Activated naive CD8-positive, alpha-beta T cell treated with anti-CD3 and anti-CD28 coated beads, Interleukin-2, amount 50 U/mL, for 16 hours (primary cell): ENCODE measurements at places on chromosomes 6 and 20.

- DNase-seq, result no peak
Measured at GRCh38 chr20:38349856-38350255, 3.6 kb downstream of the LBP start.

DNA sequence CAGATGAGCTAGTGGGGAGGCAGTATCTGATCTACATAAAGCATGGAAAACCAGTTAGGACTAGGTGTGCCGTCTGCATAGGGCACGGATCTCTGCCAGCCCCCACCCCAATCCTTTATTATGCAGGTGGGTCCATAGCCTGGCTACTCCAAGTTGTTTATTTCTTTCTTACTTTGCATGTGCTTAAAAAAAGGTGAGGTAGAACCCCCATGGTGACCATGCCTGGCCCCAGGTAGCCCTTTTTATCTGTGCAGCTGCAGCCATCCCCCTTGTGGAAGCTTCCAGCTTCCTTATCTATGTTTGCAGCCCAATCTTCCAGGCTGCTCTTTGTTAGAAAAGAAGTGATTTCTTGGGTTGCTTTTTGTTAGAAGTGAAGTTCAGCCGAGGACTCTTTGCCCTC lies 9.0 kb upstream of the TREM2 start:
- DNase-seq, result no peak

- no peak for DNase-seq
Measured at GRCh38 chr6:109465772-109466171, 10.2 kb upstream of the MICAL1 start.

DNA sequence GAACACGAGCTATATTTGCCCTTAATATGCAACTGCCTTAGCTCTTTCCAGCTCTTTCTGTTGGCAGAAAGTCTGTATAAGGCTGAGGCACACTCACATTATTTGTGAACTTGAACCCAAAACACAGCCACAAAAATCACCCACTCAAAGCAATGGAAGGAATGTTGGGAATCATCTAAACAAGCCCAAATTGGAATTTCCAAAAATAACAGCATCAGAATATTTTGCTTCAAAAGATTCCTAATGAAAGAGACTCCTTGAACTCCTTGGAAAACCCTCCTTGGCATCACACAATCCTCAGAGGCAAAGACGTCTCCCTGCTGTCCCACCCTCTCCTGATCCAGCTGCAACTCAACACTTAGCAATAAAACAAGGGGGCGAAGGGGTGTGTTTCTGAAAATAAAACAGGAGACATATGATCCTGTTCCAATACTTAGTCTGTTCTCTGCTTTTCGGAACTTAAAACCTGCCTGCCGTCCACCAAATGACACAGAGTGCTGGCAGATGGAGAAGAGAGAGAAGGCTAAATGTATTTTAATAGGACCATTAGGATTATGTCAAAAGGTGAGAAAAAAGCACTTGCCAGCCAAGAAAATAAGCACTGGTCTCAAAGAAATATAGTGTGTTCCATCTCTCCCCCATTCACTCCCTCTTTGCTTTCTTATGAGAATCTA lies 320.7 kb upstream of the JARID2 start:
- no peak for DNase-seq

DNA sequence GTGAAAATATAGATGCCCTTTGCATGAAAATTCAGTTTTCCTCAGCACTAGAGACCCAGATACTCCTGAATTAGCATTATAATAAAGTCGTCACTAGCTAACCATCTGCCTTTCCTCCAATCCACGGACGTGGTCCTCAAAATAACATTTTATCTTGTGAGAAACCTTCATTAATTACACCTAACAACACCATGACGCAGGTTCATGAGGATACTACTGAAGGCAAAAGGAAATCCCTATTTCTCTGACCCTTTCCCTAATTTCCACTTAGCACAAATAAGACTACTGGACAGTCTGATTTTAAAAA lies 1.3 kb upstream of the PNISR start:
- no peak for DNase-seq

DNA sequence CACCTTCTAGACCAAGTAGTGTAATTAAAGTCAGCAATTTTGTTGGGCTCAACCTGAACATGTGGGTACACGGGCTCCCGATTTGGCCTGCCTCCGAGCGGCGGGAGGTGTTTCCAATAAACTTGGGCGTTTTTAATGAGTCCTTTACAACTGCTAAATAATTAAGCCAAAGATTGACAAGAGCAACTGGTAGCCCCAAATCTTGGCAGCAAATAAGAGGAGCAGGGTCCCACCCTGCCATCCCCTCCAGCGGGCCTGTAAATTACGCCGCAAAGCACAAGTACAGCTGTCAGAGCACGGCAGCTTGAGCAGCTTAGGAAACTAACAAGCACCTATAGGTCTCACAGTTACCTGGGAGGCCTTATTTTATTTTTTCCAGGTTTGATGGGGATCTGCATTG lies 217.1 kb downstream of the BMP7 start:
- no peak for DNase-seq

DNA sequence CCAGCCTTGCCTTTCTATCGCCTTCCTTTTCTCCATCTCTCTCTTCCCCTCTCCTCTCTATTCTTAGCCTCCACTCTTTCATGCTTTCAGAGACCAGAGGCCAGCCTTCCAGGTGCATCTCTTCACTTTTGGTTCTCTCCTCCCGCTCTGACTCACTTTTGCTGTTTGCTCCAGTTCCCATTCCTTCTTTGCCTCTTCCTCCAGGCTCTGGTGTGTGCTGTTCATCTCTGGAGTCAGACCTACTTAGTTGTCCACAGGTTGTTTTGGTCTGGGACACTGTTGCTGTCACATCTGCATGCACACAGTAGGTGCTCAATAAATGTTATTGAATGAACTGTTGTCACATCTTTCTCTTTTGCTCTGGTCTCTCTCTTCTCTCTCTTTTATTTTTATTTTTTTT lies 1.6 kb upstream of the CDH22 start:
- DNase-seq, result no peak

- no peak for DNase-seq
Measured at GRCh38 chr6:108597572-108598304, 37.0 kb downstream of the FOXO3 start.

DNA sequence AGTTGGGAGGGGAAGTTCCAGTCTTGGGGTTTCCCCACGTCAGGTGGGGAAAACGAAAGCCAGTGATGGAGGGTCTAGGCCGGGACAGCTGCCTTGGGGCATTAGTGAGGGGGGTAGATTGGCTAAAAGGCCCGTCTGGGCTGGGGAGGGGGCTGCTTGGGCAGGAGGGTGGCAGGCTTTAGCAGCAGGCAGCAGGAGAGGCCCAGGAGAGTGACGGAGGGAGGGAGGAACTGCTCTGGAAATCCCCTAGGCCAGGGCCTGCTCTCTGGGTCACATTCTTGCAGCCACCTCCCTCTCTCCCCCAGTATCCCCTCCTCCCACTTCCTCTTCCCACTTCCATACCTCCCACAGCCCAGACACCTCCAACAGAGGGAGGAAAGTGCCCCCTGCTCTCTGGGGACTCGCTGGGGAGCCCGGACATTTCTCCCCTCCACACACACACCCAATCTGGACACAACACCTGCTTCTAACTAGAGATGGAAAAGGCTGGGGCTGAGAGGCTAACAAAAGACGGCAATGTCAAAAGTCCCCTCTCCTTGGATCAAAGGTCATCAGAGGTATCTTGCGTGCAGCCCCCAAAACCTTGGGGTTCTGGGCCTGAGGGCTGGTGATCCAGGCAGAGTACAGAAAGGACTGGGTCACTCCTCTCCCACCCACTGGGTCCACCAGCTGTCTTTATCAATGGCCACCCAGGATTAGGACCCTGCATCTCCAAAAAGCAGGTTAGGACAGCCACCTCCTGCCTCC lies 1.8 kb downstream of the NFKBIE start:
- DNase-seq, result no peak

DNA sequence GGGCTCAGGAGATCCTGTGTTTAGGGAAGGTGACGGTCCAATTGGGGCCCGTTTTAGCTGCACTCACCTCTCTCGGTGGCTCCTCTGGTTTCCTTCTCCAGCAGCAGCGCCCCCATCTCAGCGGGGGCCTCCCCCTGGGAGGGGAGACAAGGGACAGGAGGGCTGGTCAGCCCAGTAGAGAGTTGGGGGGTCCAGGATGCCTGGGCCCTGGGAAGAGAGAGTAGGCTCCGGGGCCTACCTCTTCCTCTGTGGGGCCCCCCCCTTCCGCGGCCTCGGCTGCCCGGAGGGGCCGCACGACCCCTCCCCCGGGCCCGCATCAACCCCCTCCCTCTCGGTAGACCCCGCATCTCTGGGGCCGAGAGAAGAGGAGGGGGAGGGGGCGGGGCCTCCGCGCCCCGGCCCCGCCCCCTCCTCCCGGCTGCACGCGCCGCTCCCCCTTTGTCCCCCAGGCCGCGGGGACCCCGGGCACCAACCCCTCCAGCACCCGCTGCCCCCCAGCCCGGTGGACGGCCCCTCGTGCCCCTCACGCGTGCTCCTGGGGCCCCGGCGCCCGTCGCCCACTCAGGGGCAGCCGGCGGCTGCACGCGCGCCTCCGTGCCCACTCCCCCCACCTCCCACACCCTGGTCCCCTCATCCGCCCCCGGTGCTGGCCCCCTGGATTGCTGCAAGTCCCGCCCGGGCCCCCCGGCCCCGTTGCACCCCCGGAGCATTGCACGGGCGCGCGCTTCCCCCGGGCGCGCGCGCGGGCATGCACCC lies 464 bp downstream of the EHMT2 start:
- DNase-seq, result no peak

DNA sequence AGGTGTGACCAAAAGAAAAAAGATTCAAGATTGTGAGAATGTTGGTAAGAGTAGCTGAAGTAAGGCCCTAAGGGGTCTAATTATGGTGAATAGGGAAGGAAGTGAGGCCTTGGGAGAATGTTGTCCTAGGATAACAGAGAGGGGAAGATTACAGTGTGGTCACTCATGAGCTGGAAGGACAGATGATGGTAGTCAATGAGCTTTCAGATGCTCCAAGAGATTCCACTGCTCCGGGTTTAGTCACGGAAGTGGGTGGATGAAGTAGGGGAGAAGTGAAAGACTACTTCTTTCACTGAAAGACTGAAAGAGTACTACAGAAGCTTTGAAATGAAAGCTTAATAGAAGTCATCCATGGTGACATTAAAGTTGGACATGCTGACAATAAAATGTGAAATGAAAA lies 108.5 kb downstream of the MMS22L start:
- no peak for DNase-seq

DNA sequence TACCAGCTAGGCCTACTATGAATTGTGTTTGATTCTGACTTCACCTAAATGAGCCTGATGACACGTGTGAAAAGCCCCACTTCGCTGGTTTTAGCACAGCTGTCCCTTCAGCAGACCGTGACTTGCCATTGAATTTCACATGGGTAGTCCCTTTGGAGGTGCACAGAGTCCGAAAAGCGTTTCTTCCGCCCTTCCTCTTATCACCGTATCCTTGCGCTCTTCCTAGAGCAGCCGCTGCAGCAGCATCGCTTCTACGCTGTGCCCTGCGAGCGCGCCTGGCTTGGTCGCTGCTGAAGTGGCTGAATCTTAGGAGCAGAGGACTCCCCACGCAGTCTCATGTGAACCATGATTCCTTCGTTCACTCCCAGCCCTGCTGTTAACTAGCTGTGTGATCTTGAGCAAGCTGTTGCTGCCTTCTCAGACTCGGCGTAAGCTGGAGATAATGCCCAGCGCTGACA lies 127.0 kb downstream of the PACRG start:
- no peak for DNase-seq
